ENCODE measurements at places on chromosomes 2 and 18.

DNA sequence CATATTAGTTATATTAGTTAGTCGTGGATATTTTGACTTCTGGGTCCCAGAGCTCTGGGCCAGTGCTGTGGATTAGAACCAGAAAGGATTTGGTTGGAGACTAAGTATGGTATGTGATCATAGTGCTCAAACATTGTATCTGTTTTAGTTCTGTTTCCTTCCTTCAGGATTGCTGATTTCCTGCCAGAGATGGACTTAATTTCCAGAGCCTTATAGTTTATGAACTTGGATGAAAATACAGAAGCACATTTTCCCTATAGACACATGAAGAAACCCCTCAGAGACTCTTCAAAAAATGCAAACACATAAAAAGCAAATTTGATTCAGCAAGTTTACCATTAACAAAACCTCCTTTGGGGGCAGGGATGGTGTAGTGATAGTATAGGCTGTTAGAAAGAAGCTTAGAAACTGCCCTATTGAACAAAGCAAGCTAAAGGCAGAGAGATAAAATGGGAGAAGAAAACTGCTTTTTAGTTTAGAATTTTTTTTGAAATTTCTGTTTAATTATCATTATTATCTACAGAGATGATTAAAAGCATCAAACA lies 88.7 kb upstream of the EFEMP1 start:
- H3K27ac ChIP-seq: no peak overlapping the region
- no peaks in the 10 kb centered on the region for H3K4me1 ChIP-seq
- DNase-seq: no peak
- no peak overlapping the region for H3K4me3 ChIP-seq
- no peaks in the 10 kb centered on the region for H3K27me3 ChIP-seq

DNA sequence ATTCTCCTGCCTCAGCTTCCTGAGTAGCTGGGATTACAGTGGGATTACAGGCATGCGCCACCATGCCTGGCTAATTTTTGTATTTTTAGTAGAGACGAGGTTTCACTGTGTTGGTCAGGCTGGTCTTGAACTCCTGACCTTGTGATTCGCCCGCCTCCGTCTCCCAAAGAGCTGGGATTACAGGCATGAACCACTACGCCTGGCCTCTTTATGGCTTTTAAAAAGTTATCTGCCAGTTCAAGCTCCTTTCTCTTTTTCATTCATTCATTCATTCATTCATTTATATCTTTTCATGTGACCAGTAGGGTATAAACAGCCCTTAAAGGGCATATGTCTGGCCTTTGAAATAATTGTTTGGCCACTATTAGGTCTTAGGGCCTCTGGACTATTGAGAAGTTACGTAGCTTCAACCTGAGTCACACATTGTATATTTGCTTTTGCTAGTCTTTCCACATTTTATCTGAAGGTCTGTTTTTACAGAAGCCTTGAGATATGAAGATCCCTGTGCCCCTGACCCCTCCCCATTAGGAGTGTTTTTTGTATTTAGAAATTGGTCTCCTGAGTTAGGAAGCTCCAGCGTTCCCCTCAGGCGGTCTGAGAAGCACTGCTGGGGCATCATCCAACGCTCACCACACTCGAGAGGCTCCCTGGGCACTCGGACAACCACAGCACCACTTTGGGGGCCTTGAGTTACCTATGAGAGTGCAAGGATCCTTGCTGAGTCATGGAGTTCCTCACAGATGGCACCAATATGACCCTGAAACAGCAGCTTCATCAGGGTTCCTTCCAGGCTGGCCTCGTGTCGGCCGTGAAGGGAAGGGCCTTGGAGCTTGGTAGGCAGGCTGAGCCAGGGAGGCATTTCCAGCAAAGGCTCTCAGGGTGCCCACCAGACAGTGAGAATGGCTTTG lies 21.8 kb downstream of the FZD5 start:
- H3K27me3 ChIP-seq: no peaks in the 10 kb centered on the region
- no peaks in the 10 kb centered on the region for H3K4me1 ChIP-seq
- DNase-seq: no peak
- H3K36me3 ChIP-seq: peaks cover 6% of the 10 kb centered on the region

DNA sequence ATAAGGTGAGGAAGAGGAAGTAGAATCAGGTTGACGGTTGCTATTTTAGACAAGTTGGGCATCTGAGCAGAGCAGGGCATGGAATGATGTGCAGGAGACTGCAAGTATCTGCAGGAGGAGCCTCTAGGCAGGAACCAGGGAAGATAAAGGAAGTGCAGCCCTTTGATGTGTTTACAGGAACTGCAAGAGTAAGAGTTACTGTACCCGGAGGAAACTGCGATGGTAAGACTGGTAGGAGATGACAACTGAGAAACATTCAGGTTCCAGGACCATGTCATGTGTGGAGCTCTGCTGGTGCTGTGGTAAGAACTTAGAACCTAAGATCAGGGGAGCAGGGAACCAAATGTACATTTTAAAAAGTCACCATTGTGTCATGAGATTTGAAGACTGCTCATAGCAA lies 134.3 kb upstream of the STON1 start:
- H3K27ac ChIP-seq: no peak overlapping the region
- DNase-seq: no peak
- H3K4me1 ChIP-seq: peaks cover 7% of the 10 kb centered on the region
- no peak overlapping the region for H3K4me3 ChIP-seq
- no peaks in the 10 kb centered on the region for H3K27me3 ChIP-seq

- no peak for DNase-seq
- no peaks in the 10 kb centered on the region for H3K36me3 ChIP-seq
- H3K27me3 ChIP-seq: no peaks in the 10 kb centered on the region
- no peak overlapping the region for H3K4me3 ChIP-seq
- H3K27ac ChIP-seq: no peak overlapping the region
- no peaks in the 10 kb centered on the region for H3K4me1 ChIP-seq
Measured at GRCh38 chr18:31658670-31659575, 25.5 kb downstream of the B4GALT6 start.

GRCh38 chr2:230053753-230054478 lies 14.8 kb downstream of the SLC16A14 start:
- H3K4me3 ChIP-seq: no peak overlapping the region
- no peak overlapping the region for H3K27ac ChIP-seq
- no peak for DNase-seq
- H3K4me1 ChIP-seq: no peaks in the 10 kb centered on the region
- H3K27me3 ChIP-seq: no peaks in the 10 kb centered on the region
- H3K36me3 ChIP-seq: no peaks in the 10 kb centered on the region

DNA sequence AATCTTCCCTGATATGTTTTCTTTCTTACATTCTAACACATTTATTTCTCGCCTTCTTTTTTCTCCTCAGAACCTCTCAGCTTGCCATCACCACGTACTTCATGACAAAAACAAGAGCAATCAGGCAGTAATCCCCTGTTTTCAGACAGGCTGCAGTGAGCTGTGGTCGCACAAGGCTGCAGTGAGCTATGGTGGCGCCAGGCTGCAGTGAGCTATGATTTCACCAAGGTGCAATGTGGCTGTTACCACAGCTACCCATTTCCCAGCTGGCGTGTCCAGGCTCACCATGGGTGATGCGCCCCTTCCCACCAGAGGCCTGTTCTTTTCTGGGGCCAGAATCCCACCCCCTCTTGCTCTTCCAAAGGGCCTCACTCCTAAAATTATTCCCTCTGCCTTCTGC lies 25.8 kb downstream of the TCF23 start:
- H3K27ac ChIP-seq: no peak overlapping the region
- no peaks in the 10 kb centered on the region for H3K4me1 ChIP-seq
- H3K27me3 ChIP-seq: no peaks in the 10 kb centered on the region
- H3K36me3 ChIP-seq: no peaks in the 10 kb centered on the region

Measured in effector memory CD4-positive, alpha-beta T cell (primary cell).